CD4-positive, alpha-beta T cell treated with Interleukin-1 beta for 1 hour (primary cell): ENCODE measurements at places on chromosomes 12 and 14.

- no peak for DNase-seq
Observed at GRCh38 chr12:5622280-5622679, 190.4 kb downstream of the NTF3 start.

GRCh38 chr12:115932066-115932465 lies 345.4 kb downstream of the MED13L start:
- DNase-seq = no peak

DNA sequence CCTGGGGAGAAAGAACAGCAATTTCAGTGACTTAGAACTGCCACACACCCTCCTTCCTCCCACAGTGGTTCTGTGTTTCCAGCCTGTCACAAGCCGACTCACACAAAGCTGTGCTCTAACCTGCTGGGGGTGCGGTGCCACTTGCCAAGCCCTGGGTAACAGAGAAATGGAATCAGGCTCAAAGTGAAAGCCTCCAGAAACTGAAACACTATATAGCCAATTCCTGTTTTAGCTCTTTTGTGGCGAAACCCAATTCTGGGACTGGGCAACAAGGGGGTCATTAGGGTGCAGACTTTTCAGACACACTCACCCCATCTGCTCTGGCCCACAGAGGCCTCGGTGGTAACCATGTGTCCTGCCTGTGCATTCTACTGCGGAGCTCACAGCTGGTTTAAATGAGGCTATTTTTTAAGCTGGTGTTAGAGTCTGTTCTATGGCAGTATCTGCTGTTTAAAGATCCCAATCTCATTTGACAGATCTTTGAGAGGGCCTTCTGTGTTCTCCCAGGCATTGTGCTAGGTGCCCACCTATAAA lies 15.2 kb upstream of the ACTR6 start:
- no peak for DNase-seq

- no peak for DNase-seq
Observed at GRCh38 chr12:81949841-81950308, 190.7 kb upstream of the PPFIA2 start.

DNA sequence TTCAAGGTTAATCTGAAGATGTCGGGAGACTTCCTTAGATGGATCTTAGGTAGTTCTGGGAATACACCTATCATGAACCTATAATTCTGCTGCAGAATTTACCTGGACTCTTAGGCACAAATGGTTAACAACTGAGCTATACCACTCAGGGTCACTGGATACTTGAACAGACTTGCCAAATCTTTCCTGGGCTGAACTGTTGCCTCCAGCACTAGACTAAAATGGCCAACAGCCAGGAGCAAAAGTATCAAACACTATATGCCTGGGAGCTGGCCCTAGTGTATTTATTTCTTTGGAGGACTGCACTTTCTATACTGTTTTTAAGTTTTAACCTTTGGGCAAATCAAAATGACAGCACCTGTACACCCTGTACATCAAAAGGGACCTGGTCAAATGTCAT lies 252.8 kb downstream of the TMEM117 start:
- DNase-seq = no peak
